T1000 (cell line): ENCODE measurements at places on chromosomes 4 and X.

DNA sequence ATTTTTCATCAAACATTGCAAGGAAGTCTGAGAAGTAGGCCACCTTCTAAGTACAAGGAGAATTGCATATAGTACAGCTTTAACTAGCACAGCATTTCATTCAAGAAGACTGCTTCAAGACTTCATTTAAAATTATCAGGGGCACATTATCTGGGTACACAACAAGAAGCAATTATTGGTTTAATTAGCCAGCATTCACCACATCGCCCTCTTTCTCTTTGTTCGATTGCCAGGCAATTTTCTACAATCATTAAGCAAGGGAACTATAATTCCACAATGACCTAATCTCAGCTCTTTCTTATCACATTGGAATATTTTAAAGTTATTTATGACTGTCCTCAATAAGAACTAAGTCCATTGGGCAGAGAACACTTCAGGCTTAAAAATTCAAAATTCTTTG lies 1347.1 kb upstream of the PABPC4L start:
- DNase-seq: no peak

- DNase-seq: no peak
Measured at GRCh38 chrX:24283127-24283794, 30.6 kb downstream of the SUPT20HL2 start.

DNA sequence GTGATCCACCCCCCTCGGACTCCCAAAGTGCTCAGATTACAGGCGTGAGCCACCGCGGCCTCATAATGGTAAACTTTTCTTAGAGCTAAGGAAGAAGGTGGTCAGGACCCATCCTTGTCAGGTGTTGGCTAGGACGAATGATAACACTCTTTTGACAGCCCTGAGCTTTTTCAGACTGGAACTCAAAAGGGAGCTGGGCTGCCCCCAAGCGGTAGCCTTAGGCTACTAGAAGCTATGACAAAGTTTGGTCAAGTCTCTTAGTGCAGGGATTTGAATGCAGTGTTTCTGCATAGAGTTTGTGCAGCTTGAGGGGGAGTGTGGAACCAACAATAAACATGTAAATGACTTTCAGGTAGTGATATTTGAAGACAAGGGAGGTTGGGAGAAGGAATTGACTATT lies 11.8 kb upstream of the HSD17B10 start:
- DNase-seq: no peak

DNA sequence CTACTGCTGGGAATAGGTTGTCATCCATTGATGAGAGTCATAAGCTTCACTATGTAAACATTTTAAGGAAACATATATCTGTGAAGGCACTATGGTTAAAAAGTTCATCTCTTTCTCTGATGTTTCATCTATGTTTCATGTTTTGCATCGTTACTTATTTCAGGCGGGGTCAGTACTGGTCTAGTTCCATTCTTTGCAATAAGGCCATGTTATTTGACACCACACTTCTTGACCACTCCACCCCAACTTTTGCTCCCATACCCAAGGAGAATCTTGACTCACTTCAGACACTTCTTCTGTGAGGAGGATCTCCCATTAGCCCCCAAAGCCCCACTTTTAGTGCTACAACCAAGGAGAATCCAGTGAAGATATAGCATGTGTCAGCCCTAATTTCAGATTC lies 119.4 kb downstream of the GRIA3 start:
- no peak for DNase-seq

DNA sequence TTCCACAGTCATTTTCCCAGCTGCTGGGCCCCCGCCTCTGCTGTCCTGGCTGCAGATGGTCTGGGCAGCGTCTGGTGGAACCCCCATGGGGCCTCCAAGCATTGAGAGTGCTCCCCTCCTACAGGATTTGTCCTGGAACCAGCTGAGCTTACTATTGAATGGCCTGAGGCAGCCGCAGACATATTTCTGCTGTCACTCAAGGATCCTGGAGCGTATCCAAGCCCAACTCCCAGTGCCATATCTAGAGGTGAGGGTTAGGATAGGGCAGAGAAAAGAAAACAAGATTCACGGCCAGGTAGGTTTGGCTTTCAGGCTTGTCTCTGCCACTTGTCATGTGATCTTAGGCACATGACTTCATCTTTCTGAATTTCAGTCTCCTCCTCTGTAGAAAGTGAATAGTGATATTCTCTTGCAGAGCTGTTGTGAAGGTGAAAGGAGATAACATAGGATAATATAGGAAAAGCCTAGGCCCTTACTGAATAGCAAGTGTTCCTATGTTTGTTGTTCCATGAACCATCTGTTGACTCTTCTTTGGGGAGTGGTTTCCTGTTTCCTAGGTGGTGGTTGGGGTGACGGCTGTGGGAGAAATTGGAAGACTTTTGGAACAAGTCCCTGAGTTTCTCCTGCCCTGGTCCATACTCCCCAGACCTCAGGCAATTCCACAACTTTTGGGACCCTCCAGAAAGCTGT lies 52.3 kb downstream of the SEPSECS start:
- DNase-seq: no peak

GRCh38 chr4:85994576-85994975 lies 365.3 kb downstream of the MAPK10 start:
- no peak for DNase-seq

GRCh38 chrX:276581-277201 lies 4.5 kb upstream of the PLCXD1 start:
- DNase-seq: no peak
